ENCODE measurements at places on chromosomes 3 and 15.

GRCh38 chr15:69328739-69329138 is 30.0 kb downstream of the PAQR5 start:
- no peak for DNase-seq

DNA sequence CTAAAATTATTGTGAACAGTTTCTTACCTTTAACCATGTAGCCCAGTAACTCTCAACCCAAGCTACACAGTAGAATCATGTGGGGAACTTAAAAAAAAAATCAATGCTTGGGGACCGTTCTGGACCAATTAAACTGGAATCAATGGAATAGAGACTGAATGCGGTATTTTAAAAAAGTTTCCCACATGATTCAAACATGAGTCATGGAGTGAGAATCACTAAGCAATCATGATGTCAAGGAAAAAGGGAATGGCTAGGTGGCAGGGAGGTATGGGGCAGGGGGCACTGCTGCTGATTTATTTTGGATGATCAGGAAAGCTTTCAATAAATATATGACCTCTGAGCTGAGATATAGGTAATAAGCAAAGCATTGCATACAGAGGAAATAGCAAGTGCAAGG is 250.5 kb upstream of the RORA start:
- no peak for DNase-seq

GRCh38 chr3:101903451-101903871 is 54.1 kb downstream of the NFKBIZ start:
- DNase-seq = no peak

- no peak for DNase-seq
Measured at GRCh38 chr3:14486460-14486859, 53.7 kb downstream of the GRIP2 start.

- no peak for DNase-seq
Measured at GRCh38 chr3:165466856-165467255, 270.7 kb upstream of the SLITRK3 start.

- DNase-seq = no peak
Measured at GRCh38 chr15:56602253-56602652, 131.1 kb downstream of the ZNF280D start.

DNA sequence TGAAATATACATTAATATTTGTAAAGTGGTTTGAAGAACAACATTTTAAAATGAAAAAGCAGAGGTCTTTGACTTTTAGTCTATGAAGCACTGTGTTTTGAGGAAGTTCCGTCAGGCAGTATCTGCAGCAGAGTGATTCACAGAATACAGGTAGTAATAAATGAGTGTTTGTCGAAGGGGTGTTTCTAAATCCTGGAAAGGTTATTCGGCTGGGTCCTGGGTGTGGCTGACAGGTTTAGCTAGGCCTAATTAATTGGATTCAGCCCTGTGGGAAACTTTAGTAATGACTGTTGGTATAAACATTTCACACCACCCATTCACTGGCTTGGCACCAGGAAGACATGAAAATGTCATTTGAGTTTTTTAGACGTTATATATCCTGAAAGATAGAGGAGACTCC is 51.3 kb downstream of the TIPARP start:
- no peak for DNase-seq
